ENCODE measurements at places on chromosomes 2 and 18. TPM values are rescaled to one million over a fixed set of nuclear protein-coding genes. Genes with fewer than 3 reads are reported as not detected.

DNA sequence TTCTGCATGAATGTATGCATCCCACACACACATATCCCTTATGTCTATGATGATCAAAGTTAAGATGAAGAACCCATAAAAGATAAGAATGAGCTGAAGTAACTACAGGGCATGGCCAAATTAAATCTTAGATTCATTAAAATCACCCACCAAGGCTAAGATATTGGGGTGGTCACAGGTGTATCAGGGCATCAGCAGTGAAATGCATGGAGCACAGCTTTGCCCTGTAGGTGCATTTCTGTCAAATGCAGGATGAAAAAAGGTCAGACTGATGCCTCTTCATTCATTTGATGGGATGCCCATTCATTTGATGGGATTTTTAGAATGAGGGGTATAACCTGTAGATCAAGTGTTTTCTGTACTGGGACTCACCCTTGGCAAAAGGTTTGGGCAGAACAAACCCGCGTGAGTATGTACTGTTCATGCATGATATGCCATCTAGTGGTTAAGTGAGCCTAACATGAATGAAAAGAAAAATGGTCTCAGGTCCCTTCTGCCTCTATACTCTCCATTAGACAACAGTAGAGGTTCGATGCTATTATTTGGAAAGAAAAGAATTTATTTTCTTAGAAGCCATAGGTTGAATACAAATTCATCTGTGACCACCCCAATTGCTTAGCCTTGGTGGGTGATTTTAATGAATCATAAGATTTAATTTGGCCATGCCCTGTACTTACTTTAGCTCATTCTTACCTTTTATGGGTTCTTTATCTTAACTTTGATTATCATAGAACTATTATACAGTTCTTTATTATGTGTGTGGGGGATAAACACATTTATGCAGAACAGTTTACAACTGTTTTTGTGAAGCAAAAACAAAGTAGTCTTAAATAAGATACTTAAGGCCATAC lies 43.2 kb upstream of the NOSTRIN start:
- peak; percentile 60 for DNase-seq

GRCh38 chr2:6927186-6927585 lies 10.0 kb downstream of the RNF144A start:
- no peak for DNase-seq

- DNase-seq, result no peak
Measured at GRCh38 chr2:181934694-181935093, 43.2 kb downstream of the ITPRID2 start.

DNA sequence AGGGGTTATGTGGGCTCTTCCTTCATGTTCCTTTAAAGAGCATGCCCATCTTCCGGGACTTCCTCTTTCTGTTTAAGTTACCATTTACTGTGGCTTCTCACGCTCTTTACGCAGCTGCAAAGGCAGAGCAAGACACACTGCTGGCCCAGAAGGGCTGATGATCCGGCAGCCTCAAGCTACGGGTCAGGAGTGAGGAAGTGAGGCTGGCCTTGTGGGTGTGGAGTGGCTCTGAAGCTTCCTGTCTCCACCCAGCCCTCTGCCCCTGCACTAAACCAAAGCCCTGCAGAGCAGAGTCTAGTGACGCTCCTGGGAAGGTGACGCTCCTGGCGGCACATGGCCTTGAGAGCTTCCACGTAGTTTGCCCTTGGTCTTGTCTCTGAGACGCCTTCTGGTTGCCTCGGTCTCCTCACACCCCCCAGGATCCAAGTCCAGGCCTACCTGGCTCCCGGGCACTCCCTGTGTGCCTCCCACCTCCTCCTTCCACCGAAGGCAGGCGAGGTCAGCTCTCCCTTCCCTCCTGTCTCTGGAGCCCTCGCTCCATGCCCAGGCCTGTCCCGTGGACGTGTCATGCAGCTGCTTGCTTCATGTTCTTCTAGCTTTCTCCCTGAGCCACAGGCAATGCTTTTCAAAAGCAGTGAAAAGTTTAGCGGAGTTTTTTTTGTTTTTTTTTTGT lies 50.3 kb downstream of the ARL4C start:
- peak; percentile 93 for DNase-seq

DNA sequence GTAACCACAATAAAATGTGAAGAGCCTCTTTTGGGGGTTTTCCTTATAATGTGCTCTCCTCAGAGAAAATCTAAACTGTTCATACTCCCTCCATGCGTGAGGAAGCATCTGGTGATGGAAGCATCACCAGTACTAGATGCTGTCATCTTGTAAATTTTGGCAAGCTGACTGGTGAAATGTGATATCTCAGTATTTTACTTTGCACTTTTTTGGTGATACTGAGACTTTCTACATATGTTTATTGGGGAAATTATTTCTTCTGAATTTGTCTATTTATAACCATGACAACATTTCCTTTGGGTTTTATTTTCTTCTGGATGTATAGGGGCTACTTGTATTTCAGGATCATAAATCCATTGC lies 95.9 kb upstream of the DLGAP1 start:
- no peak for DNase-seq

The MAPRE2 gene
- 34.0 TPM for total RNA-seq

GRCh38 chr2:125397535-125398251 lies 1258.3 kb upstream of the GYPC start:
- DNase-seq, result no peak

DNA sequence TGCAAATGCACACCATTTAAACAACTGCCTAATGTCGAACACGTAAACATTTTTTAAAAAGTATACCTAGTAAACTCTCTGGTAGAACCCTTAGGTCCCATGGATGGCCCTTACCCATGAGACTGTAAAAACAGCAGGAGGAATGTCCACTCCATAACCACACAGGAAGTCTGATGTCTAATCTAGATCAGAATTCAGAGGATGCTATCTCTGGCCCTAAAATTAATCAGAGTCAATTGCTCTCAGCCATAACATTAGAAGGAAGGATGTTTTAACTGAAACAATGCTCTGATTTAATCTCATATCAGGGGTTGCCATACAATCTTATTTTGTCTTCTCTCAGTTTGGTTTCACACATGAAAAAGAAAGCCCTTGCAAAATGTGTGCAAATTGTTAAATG lies 416.3 kb upstream of the PIK3C3 start:
- DNase-seq, result no peak

The LOXL3 gene
- total RNA-seq, result 0.79 TPM

Data from OCI-LY7 (cell line).